Hematopoietic multipotent progenitor cell treated with erythropoietin and hydrocortisone succinate and interleukin-3 and kit ligand, for 6 days (in vitro differentiated cells): ENCODE measurements at places on chromosomes 4 and X.

DNA sequence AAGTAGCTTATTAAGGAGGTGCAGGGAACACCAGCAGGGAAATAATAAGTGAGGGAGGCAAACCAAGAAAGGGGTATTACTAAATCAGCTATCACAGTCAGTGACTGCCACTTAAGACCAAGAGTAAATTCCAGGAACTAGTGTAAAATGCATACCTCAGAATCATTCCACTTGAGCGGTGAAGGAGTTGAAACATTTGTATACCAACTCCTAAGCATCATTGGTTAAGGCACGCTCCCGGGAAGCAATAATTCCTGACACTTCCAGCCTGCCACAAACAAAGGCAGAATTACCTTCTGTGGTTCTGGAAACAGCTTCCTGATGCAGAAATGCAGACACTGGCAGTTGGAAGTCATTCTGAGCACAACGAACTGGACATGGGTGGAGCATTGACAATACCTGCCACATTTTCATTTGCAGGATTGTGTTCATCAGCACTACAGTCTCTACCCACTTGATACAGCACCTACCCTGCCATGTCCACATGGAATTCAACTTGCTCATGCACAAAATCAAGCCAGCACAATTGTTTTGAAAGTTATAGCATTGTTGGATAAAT lies 82.1 kb downstream of the PPP1R2C start:
- DNase-seq: no peak

DNA sequence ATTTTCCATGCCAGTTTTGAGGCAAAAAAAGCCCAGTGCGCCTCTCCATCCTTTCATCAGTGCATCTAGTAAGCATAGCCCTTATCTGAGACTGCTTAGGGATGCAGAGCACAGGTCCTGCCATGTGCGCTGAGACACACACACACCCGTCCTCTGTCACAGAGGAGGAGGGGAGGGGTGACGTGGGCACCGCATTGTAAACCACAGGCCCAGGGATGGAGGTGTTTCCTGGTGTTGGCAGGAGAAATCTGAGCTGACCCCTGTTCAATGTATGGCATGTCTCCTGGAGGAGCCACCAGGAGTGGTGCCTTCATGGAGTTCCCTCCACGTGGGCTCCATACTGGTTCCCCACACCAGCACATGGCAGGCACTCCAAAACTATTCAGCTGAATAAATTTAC lies 65.8 kb upstream of the HELT start:
- DNase-seq: no peak

- peak; percentile 77 for DNase-seq
Measured at GRCh38 chrX:48021026-48021900, 14.5 kb downstream of the SPACA5 start.

GRCh38 chr4:38132107-38132673 lies 172.0 kb downstream of the PTTG2 start:
- DNase-seq: peak; percentile 11

- no peak for DNase-seq
Measured at GRCh38 chr4:28868841-28869240, 1851.3 kb upstream of the PCDH7 start.

DNA sequence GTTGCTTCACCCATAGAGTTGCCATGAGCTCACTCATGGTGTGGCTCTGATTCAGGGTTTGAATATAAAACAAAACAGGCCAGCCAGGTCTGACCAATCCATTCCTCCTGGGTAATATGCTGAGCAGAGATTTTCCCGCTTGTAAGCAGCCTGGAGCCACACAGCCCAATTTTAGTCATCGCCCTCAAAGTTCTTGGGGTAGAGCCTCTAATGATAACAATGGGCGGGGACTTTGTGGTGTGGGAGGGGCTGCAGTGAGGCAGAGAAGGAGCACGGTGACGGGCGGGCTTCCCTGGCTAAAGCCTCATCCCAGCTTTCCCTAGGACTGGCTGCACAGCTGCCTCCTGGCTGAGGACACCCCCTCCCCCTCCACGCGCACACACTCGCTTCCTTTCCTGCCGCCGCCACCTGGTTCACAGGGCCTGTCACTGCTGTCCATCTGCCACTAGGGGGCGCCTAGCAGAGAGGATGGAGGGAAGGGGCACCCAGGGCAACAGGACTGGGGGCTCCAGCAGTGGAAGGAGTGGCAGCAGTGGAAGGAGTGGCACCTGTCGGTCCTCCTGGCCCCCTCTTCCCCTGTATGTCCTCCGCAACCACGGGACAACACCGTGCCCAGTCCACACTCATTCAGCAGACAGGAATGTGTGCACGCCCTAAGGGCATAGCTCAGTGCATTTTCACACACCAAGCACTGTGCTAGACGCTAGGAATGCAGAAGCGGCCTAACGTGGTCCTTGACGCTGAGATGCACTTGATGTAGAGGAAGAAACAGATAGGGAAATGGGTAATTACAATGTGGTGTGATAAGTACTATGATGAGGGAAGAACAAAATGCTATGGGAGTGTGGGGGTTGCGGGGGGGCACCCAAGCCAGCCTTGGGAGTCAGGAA lies 26.8 kb downstream of the PRPS1 start:
- peak; percentile 75 for DNase-seq

- no peak for DNase-seq
Measured at GRCh38 chr4:74598611-74599325, 153.8 kb downstream of the AREG start.

DNA sequence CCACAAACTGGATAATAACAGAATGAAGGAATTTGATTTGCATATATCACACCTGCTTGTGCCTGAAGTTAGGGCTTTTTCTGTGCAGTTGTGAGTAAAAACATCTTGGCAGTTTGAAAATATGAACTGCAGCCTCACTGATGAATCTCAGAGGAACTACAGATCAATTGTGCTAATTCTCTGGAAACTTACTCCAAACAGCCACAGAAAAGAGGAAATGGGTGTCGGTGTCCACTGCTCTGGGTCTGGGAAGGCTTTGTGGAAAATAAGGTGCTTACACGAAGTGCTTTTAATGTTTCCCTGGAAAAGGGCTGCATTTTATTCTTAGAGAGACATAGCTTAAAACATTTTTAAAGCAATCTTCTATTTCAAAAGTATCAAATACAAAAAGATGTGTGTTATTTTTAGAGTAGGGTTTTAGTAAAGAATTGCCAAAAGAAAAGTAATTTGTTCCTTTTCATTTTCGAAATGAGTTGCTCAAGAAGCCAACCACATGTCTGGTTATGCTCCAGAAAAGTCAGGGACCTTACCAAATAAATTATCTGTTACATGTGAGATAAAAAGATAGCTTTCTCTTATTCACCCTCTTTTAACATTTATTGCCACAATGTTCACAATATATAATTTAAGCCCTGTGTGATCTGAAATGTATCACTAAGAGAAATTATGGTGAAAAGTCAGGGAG lies 240.1 kb downstream of the FRAS1 start:
- peak; percentile 6 for DNase-seq

- no peak for DNase-seq
Measured at GRCh38 chr4:152283801-152284470, 252.0 kb downstream of the FBXW7 start.

- DNase-seq: no peak
Measured at GRCh38 chr4:88585917-88586316, 6.4 kb upstream of the HERC3 start.

- no peak for DNase-seq
Measured at GRCh38 chrX:145654486-145654885, 163.1 kb upstream of the SLITRK2 start.

DNA sequence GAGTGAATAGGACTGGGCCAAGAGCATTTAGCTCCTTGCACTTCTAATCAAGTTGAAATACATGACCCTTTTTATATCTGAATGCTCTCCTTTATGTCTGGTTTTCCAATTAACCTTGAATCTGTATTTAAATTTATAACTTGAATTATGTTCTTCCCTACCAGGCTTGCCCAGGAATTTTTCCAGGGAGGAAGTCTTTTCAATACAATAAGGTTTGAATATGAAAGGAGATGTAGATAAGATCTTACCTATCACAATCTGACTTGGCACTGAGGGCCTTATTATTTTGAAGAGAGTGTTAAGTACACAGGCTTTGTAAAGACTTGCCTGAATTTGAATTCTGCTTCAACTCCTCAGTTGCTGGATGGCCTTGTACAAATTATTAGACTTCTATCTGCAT lies 555.7 kb downstream of the PCDH7 start:
- no peak for DNase-seq

- no peak for DNase-seq
Measured at GRCh38 chrX:6149060-6149872, 79.4 kb downstream of the NLGN4X start.

- DNase-seq: no peak
Measured at GRCh38 chr4:119517361-119518229, 111.0 kb downstream of the PDE5A start.

DNA sequence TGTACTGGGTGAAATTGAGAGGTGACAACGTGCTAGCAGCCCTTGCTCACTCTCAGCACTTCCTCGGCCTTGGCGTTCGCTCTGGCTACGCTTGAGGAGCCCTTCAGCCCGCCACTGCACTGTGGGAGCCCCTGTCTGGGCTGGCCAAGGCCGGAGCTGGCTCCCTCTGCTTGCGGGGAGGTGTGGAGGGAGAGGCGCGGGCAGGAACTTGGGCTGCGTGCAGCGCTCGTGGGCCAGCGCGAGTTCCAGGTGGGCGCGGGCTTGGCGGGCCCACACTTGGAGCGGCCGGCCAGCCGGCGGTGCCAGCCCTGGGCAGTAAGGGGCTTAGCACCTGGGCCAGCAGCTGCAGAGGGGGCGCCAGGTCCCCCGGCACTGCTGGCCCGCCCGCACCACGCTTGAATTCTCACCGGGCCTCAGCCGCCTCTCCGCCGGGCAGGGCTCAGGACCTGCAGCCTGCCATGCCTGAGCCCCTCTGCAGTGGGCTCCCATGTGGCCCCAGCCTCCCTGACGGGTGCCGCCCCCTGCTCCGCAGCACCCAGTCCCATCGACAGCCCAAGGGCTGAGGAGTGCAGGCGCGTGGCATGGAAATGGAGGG lies 249.5 kb upstream of the ETNPPL start:
- no peak for DNase-seq

GRCh38 chrX:16433021-16433420 lies 216.9 kb upstream of the S100G start:
- DNase-seq: no peak

GRCh38 chr4:13977746-13978145 lies 350.2 kb upstream of the BOD1L1 start:
- DNase-seq: peak; percentile 71

DNA sequence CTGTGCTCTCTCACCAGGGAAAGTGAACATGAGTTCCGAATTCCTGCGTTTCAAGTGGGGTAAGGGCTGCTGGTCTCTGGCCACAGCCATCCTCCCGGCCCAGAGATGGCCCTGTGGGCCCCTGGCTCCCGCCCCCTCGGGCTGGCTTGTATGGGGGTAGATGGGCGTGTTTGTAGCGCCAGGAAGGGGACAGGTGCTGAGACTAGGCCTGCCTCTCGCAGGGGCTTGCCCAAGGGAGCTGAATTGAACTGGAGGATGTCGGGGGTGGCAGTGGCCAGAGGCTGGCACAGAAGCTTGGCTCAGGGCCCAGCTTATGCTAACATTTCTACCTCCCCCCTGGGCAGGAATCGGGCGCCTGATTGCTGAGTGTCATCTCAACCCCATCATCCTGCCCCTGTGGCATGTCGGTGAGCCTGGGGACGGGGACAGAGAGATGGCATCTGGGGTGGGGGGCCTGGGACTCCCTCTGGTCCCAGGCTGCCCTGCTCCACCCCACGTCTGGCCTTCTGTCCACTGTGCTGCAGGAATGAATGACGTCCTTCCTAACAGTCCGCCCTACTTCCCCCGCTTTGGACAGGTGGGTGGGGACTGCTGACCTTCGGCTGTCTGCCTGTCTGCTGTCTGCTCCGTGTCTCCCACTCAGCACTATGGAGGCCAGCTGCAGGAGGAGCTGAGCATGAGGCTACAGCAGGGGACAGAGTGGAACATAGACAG lies 8.5 kb downstream of the TAFAZZIN start:
- no peak for DNase-seq

DNA sequence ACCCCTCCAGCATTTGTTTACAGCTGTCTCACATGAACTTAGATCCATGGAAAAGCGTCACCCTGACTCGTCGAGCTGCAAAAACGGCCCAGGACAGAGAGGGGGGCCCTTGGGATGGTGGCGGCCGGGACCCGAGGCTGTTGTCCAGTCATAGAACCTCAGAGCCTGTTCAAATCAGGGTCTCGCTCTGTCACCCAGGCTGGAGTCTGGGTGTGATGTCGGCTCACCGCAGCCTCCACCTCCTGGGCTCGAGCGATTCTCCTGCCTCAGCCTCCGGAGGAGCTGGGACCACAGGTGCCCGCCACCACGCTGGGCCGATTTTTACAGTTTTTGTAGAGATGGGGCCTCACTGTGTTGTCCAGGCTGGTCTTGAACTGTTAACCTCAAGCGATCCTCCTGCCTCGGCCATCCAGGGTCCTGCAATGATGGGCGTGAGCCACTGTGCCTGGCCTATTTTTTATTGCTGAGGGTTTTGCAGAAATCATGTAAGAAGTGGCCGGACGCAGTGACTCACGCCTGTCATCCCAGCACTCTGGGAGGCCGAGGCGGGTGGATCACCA lies 42.6 kb upstream of the PPP2R3B start:
- no peak for DNase-seq

GRCh38 chrX:140099221-140099620 lies 133.9 kb upstream of the CXorf66 start:
- DNase-seq: no peak

GRCh38 chr4:924107-925096 lies 7.7 kb downstream of the GAK start:
- DNase-seq: peak; percentile 61

GRCh38 chrX:73028876-73029275 lies 26.1 kb downstream of the PABPC1L2B start:
- DNase-seq: no peak

GRCh38 chr4:145815626-145816025 lies 123.0 kb downstream of the ZNF827 start:
- DNase-seq: no peak

DNA sequence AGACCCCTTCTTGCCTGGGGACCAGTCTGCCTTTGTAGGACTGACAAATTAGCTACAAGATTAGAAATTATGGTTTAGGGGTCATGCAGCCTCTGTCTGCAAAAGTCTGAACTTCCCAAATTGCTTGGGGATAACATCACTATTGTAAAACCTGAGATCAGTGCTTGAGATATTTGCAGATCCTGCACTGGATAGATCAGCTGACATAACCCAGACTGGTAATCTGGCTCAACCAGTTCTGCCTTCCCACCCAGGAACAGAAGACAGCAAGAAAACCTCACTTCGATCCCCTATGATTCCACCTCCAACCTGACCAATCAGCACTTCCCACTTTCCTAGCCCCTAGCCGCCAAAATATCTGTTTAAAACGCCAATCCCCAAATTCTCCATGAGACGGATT lies 202.8 kb upstream of the DIAPH2 start:
- no peak for DNase-seq

DNA sequence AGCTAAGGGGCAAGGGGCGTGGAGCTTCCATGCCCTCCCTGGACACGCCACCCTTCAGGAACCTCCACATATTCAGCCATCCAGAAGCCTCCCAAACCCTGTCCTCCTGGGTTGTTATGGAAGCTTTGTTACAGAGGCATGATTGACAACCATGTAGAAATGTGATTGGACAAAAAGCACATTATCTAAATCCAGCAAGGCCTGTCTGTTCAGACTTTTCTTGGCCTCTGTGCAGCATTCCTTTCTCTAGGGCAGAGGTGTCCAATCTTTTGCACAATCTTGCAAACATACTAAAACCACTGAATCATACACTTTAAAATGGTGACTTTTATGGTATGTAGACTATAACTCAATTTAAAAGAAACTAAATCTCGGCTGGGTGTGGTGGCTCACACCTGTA lies 12.7 kb downstream of the STEEP1 start:
- DNase-seq: no peak
